ENCODE measurements at places on chromosomes 3 and 15. TPM values are rescaled to one million over a fixed set of nuclear protein-coding genes. Genes with fewer than 3 reads are reported as not detected.

DNA sequence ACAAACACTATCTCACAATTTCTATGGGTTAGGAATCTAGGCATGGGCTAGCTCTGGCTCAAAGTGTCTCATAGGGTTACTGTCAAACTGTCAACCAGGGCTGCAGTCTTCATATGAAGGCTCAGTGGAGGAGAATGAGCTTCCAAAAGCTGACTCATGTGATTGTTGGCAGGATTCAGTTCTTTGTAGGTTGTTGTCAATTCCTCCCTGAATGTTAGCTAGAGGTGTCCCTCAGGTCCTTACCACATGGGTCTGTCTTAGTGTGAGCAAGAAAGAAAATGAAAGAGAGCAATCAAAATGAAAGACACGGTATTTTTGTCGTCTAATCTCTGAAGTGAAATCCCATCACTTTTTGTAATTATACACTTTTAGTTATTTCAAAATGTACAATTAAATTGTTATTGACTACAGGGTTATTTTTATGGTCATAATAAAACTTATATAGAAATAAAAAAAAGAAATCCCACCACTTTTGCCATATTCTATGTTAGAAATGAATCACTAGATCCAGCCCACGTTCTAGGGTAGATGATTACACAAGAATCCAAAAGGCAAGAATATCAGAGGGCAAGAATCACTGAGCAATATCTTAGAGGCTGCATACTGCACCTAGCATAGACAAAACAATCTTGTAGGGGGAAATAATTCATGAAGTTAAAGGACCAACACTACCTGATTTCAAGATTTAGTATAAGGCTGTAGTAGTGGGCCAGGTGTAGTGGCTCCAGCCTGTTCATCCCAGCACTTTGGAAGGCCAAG, 8.4 kb downstream of the ACSBG1 start:
- no peak for DNase-seq

- DNase-seq = no peak
Measured at GRCh38 chr3:56747150-56747549, 54.6 kb downstream of the ARHGEF3 start.

- no peak for DNase-seq
Measured at GRCh38 chr3:16839271-16840100, 45.3 kb upstream of the PLCL2 start.

DNA sequence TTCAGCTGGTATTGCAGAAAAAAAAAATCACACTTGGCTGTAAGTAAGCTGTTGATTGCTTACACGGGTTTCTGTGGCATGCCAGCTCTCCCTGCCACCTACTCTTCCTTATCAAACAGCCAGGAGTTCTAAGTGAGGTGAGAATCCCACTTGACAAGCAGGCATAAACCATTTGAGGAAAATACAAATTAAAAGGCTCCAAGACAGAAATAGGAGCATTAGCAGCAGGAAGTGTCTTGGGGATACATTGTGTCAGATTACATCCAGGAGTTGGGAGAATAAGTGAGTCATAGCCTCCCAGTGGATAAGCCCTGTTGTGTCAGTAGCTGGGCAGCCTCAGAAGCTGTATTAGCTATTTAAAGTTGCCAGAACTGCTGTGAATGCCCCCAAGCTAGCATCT, 256.0 kb downstream of the CNTN4 start:
- no peak for DNase-seq

- DNase-seq = no peak
Measured at GRCh38 chr3:155912579-155913190, 42.2 kb downstream of the GMPS start.

CPNE4 gene
- 41.0 TPM for total RNA-seq

CCR3 gene
- total RNA-seq = not detected

GHSR gene
- not detected for total RNA-seq

MNS1 gene
- 1.0 TPM for total RNA-seq

Data from Right ventricle myocardium inferior (tissue), 1 donor.